Kidney (tissue), 22 donors: ENCODE measurements at places on chromosomes 3 and 15. TPM values are rescaled to one million over a fixed set of nuclear protein-coding genes. Genes with fewer than 3 reads are reported as not detected.

The DBR1 gene
- polyA plus RNA-seq: 8.5 TPM

The CFAP44 gene
- 2.8 TPM for polyA plus RNA-seq

DNA sequence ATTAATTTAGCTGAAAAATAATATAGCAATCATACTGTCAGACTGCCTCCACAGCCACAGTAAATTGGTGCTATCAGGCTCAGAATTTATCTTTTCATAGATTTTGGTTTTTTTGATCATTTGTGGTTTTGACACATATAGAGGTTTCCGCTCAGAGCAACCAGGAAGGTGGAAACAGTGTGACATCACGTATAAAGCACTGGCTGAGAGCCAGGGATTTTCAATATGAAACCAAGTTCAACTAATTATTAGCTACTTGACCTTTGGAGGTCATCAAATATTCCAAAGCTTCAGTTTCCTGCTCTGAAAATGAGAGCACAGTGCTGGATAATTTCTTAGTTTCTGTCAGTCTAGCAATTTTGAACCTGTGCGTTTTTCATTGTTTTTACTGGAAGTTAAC is 433.8 kb upstream of the SUCLG2 start:
- no peak for DNase-seq

The SAMD7 gene
- polyA plus RNA-seq: not detected

GRCh38 chr3:43795491-43795890 is 104.8 kb downstream of the ABHD5 start:
- no peak for DNase-seq

DNA sequence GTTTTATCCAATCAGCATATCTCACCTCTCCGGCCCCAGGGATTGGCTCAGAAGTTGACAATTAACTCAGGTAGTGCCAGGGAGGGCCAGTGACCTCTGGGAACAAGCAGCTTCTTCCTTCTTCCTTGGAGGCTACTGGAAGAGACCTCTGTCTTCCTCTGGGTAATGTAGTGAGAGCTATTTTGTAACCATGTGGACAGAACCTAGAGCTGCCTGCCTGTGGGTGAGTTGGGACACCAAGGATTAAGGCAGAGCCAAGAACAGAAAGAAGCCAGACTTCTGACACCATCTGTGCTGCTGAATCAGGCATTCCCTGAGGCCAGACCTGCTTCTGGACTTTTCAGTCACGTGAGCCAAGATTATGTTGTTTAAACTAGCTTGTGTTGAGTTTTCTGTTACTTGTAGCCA is 5.9 kb upstream of the NDUFAF1 start:
- DNase-seq: no peak

GRCh38 chr3:156948402-156949210 is 122.5 kb downstream of the LEKR1 start:
- DNase-seq: no peak

DNA sequence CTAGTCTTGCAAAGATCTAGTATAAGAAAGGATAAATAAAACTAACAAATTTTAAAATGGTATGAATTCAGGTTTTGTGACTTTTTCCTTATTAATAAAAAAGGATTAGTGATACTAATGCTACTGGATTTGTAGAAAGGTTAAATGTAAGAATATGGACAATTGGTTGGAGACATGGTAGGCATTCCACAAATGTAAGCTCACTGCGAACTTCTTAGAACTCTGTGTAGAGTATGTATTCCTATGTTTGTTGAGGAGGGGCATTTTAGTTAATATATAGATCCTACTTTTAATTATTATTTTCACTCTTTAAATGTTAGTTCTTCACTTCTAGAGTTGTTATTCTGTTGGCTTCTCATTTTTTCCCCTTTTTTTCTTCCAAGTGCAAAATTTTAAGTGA is 414.3 kb downstream of the RBMS3 start:
- DNase-seq: no peak
